Suppressor macrophage treated with lipopolysaccharide for 4 hours (primary cell): ENCODE measurements at places on chromosomes 4 and X.

- DNase-seq = peak; percentile 65
Measured at GRCh38 chr4:143404555-143404954, 67.9 kb downstream of the GAB1 start.

DNA sequence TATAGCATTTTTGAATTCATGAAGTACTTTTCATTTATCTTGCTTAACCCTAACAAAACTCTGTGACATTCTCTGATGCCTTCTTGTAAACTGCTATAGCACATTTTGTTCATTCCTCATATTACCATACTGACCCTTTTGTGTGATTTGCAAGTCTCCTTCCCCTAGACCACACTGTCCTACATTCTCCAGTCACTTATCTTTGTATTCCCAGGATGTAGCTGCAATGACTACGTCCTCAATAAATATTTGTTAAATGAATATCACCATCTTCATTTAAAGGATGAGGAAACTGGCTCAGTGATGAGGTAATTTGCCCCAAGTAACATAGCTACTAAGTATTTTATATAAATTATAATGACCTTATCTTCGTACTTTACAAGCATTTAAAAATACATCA is 11.9 kb downstream of the HUWE1 start:
- DNase-seq = no peak

DNA sequence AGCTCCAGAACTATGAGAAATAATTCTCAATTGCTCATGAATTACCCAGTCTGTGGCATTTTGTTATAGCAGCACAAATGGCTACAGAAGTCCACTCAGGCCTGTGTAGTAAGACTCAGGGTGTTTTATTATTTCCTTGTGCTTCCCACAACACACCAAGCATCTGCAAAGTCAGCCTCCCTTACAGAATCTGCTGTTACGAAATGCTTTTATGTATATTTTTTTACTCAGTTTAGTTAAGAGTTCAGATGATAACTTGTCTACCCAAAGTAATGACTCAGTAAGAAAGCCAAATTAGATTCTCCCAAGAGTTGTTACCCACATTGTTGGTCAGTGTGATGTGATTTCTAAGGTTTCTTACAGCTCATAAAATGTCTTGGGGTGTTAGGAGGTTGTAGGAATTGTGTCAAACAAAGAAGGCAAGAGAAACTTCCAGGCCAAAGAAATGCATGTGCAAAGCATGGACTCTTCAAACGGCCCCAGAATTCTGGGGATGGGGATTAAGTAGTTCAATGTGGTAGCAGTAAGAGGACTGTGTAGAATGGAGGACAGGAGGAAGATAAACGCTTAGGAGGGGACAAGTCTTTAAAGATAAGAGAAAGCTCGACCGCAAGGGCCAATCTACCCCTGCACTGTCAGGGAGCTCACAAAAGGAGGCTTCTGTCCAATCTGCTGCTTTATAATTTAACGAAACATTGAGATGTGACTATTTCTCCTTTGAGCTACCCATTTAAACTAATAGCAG is 35.4 kb upstream of the TMEM184C start:
- no peak for DNase-seq

DNA sequence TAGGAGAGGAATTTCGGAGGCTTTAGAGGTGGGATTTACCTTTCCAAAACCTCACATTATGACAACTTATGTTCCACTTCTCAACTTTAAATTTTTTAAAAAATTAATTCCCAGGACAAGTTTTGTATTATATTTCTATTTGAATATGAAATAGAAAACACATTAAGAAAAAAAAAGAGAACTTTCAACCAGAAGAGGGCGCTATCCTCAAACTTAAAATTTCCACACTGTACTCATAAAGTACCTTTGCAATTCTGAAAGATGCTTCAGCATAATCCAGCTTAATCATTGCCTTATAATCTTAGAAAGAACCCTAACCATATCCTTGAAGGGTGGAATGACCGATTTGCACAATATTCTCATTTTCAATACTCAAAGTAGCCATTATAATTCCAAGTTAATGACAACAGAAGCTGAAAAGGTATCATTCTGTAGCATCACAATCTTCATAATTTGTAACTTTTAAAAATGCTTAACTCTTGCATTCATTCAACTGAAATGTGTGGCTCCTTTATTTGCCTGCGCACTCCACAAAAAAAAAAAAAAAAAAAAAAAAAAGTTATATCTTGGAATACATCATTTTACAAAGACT is 158.0 kb downstream of the KCNIP4 start:
- DNase-seq = peak; percentile 41

GRCh38 chr4:153160821-153161220 is 43.4 kb upstream of the TRIM2 start:
- no peak for DNase-seq
